ENCODE measurements at places on chromosomes 2 and 18.
A peak's percentile ranks its signal among the peaks of the same experiment; 100 is the strongest.

DNA sequence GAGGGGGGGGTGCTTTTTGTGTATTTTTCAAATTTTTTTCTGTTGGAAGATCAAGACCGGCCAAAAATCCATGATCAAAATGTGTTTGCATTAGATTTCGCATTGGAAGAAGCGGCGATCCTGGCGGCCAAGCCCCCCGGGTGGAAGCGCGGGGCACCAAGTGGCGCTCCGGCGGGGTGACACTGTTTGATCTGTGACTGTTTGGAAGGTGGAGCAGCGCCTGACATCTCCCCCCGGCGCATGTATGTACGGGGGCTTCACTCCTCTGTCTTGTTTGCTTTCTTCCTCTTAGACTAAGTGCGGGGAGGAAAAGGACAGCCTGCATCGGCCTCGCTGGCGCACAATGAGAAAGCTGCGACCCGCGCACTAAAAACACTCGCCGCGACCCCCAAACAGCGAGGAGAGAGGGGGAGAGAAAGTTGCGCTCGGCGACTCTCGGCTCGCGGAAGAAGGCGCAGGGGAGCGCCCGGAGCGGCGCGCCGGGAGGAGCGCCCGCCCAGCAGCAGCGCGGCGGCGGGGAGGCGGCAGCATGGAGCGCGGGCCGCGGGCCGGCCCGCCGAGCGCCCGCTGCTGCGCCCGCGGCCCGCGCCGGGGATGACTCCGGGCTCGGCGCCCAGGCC, 515 bp downstream of the TSHZ1 start:
- DNase-seq, result no peak

GRCh38 chr2:105486762-105487141, 87.9 kb upstream of the FHL2 start:
- no peak for DNase-seq

DNA sequence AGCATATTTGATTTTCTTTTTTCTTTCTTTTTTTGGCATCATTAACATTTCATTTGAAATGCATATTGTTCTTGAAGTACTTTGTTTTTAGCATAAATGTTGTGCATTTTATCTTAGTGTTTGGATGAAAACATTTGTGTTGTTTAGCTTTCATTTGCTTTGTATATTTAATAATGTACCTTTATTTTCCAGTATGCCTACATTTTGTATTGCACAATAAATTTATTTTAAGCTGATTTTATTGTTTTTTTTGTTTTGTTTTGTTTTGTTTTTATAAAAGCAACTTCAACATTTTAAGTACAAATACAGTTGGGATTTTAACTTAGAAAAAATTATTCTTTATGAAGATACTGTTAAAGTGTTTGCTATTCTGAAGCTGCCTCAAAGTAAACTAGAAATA, 54.4 kb downstream of the GLS start:
- DNase-seq, result no peak

DNA sequence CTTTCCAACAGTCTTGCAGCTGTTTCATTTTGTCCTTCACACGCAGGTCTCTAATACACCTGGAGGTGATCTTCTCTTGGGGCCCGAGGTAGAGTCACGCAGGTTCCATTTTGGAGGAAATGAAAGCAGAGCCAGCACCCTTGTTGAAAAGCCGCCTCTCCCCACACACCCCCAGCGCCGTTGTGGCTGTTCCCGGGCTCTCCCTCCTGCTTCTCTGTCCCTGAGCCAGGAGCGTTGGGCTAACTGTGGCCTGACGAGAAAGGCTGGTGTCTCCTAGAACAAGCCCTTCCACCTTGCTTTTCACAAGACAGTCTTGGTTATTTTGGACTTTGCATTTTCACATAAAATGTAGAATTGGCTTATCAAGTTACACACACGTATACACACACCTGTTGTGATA, 16.3 kb downstream of the SNED1 start:
- DNase-seq, result no peak

DNA sequence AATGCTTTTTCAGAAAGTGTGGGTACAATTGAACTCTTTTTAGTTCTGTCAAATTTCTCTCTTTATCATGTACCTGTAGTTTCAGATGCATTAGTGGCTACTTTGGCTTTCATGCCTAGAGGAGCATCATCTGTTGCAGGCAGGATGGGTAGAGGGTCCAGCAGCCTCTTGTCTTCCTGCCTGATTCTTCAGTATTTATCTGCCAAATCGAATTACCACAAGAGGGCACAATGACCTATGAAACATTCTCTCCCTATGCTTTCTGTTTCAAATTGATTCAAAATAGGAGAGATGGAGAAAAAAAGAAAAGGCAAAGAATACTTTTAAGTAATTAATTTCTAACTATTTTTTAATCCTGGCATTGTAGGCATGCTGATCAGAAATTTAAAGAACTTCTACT, 477.2 kb downstream of the TRIB2 start:
- no peak for DNase-seq

- DNase-seq, result no peak
These were observed 512 bp downstream of the FAP start for GRCh38 chr2:162242586-162243280.

DNA sequence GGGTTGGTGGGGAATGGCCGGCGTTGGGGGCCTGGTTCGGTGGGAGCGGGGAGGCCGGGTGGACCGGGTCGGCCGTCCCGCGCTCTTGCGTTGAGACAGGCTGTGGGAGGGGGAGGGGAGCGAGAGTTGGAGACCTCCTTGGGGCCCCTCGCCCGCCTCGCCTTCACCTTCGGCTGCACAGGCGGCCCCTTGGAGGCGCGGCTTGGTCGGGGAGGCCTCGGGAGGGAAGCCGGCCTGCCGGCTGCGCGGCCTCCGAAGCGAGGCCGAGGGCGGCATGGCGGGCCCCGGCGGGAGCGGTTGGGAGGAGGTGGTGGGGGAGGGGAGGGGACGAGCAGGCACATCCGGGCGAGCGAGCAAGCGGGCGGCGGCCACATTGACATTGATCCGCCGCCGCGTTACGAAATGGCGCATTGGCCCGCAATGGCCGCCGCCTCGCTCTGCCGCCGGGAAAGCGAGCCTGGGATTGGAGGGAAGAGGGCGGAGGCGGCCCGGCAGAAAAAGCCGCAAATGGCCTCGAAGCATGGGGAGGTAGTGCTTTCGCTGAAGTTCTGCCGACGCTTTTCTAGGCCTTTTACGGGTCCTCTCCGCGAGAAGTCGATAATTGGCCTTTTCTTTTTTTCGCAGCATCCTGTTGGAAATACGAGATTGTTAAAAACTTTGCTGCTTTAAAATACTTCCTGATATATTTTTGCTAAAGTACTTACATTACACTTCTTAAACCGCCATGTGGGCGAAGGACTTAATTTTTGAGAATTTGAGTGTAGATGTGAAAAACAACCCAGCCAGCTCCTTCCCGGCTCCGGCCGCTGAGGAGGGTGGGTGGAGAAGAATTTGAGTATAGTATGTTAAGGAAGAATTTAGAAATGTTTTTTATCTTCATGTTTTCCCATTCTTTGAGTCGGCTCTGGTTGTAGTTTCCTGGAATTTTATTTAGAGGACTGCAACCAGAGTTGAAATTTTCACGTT, 580 bp downstream of the HNRNPA3 start:
- peak; percentile 85 for DNase-seq

- DNase-seq, result no peak
These were observed 1478.6 kb upstream of the ACVR2A start for GRCh38 chr2:146366276-146366675.

DNA sequence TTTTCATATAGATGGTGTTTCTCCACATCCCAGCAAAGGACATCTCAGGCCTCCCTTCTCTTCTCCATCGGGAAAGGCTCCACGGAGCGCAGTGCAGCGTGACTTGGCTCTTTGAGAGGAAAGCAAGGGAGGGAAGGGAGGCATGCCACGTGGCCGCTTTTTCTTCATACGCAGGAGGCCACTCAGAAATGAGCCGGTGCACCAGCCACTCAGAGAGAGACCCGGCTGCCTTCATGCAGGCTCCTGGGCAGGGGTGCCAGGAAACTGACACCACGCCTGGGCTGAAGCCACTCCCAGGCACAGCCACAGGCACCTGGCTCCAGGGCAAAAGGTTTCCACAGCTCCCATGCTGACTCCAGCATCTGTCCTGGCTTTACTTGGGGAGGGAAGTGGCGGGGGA, 11.1 kb upstream of the LOXHD1 start:
- DNase-seq, result no peak

DNA sequence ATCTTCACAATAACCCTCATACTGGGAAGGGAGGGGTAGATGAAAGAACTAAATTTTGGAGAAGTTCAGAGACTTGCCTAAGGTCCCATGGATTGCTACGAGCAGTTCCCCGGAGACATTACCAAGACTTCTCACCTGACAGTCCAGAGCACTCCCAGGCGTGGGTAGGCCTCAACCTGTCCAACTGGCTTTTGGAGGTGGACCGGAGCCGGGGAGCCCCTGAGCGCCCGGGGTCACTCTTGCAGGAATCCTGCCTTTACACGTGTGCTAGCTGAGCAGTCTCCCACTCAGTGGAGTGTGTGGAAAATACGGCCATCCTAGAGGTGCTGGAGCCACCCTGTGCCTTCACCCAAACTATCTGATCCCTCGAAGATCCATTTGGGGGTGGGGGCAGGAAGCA, 8.0 kb downstream of the POMC start:
- no peak for DNase-seq

GRCh38 chr2:234858145-234858544, 93.7 kb upstream of the SH3BP4 start:
- DNase-seq, result no peak

DNA sequence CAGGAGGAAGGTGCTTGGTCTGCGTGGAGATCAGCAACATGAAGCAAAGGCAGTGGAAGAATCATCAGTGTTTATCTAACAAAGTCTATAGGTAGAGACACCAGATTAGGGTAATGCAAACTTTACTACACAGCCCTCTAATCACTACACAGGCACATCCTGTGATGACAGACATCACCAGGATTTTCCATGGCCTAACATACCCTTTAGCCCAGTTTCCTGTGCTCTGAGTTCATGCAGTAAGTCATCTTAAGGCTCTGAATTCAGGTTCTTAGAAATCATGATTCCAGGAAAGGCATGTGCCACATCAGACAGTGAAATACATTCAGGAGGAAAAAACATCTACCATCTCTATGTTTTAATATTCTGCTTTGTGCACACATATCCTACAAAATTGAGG, 708.5 kb upstream of the SLC8A1 start:
- DNase-seq, result no peak

DNA sequence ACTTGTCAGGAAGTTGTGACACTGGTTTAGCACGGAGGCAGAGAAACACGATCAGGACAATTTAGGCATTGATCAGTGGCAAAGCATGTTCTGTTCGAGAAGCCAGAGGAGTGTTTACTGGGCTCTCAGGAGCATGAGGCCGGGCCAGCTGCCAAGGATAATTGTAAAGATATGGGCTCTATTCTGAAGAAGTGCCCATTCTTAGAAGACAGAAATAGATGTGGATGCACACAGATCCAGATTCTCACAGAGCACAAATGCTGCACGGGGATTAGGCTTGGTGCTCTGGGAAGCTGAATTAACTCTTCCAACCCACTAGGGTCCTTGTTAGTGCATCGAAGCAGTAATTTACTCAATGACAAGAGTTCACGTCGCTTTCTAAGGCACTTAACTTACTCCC, 16.2 kb downstream of the AFF3 start:
- DNase-seq, result no peak

GRCh38 chr18:64929036-64929435, 780.1 kb upstream of the LINC00305 start:
- no peak for DNase-seq

DNA sequence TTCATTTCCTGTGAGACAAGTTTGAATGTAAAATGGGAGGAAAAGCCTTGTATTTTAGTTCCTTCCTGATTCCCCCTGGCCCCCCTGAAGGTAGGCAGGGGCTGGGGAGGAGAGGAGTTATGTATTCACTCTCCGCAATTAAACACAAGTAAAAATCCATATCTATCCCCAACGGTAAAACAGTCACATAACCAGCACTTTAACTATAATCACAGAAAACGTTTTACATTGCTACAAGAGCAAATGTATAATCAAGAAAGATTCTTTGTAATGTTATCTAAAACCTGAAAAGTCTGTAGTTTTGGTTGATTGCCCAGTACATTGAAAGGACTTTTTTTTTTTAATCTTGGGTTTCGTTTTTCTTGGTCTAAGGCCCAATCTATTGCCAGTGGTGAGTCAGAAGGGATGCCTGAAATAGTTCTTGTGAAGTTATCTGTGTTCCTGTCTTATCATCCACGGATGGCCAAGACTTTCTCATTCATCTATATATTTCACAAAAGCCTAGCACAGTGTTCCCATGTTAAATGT, 34.5 kb upstream of the CCNYL1 start:
- no peak for DNase-seq

DNA sequence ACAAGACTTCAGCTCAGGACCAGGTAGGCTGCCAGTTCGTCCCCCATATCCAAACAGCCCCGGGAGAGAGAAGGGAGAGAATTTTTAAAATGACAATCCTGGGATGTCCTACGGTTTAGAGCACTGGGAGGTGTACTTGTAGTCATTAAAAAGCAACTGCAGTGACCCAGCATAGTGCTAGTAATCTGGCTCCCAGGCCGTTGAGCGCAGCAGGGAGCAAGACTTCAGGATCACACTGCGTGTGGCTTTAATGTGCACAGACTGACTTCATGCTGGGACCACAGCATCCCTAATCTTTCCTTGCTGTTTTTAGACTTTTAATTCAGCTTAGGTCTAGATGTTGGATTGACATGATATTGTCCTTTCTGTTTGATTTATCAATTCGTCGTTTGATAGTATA, 219.3 kb upstream of the FOSL2 start:
- DNase-seq, result no peak

GRCh38 chr2:109644571-109645275, 30.6 kb downstream of the SOWAHC start:
- no peak for DNase-seq

DNA sequence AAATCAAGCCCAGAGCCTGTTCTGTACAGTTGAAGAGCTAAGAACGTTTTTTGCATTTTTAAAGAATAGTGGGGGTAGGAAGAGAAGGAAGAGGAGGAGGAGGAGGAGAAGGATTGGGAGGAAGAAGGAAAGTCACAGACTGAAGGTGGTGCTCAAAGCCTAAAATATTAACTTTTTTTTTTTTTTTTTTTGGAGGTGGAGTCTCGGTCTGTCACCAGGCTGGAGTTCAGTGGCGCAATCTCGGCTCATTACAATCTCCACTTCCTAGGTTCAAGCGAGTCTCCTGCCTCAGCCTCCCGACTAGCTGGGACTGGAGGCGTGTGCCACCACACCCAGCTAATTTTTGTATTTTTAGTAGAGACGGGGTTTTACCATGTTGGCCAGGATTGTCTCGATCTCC, 18.3 kb upstream of the KLHL29 start:
- no peak for DNase-seq

GRCh38 chr2:8620611-8621382, 61.1 kb upstream of the ID2 start:
- no peak for DNase-seq
